ENCODE measurements at places on chromosomes 6 and 20.

- DNase-seq: peak; percentile 52
Observed at GRCh38 chr6:38638941-38639497, 710 bp downstream of the BTBD9 start.

GRCh38 chr6:110629153-110629552 lies 152.7 kb upstream of the SLC22A16 start:
- no peak for DNase-seq

DNA sequence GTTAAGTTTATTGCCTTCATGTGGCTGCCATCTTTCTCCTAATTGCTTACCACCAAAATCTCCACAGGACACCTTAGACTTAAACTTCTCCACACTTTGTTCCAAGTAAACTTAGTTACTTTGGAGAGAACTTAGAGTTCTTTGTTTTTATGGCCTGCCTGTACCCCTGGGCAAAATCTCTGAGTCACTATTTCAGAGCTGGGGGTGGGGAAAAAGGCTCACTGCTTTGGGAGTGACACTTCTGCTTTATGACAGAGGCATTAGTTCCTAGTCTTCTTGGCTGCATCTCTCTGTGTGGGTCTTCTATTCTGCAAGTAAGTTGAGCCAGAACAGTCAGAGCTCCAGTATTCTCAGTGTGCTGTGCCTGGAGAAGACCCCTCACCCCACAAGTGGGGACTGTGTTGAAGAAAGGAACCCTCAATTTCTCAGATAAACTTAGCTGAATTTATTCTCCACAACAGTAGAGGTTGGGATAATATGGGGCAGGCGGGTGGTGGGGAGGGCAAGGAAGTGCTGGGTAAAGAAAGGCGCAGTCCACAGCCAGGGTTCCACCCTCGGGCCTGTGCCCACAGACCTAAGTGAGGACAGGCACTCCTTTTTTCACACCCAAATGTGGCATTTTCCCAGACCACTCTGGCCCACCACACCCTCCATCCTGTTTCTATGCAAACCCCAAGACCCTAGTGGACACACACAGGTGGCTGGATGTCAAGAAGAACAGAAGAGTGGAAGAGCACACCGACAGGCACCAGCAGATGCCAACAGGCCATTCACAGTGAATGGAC lies 636.6 kb upstream of the MAN1A1 start:
- DNase-seq: no peak

DNA sequence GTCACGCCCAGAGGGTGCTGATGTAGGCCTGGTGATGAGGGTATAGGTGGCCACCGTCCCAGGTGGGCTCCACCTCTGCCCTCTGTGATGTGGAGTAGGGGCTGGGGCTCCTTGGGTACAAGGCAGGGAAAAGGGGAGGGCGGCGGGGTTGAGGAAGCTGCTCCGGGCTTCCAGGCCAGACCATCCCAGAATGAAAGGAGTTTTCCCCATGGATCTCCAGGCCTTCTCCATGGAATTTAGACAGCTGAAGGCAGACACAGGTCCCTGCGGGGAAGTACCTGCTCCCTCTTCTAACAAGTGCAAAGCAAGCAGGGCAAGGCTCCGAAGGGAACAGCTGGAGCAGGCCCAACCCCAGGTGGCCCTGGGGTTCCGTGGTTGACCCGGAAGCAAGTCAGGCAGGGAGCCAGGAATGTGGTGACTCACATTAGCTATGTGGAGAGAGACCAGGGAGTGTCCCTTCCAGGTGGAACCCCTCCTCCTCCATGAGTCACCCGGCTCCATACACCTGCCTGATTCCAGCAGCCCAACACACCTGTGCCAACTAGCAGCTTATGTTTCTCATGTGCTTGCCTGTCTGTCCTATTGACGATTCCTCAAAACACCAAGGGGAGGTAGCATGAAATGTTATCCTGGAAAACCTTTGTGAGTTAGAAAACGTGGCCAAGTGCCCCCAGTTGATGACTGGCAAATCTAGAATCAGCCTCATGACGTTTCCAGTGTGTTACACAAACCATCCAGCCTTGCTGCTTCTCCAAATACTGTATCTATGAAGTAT lies 59.7 kb upstream of the SNX9 start:
- no peak for DNase-seq

GRCh38 chr20:6746901-6747609 lies 20.4 kb upstream of the BMP2 start:
- no peak for DNase-seq

DNA sequence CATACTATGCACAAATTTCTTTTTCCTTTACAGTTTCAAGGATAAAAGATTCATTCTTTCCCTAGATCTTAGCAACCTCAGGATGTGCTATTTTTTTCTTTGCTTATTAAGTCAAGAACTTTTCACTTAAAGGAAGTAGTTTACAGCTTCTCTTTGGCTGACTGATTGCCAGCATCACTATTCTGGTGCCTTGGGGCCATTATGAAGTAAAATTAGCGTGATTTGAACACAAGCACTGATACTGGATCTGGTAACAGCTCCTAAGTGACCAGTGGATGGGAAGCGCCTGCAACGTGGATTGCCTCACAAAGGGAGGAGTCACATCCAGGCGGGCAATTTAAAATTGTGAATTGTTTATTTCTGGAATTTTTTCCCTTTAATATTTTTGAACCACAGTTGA lies 147.1 kb downstream of the ARID1B start:
- no peak for DNase-seq

DNA sequence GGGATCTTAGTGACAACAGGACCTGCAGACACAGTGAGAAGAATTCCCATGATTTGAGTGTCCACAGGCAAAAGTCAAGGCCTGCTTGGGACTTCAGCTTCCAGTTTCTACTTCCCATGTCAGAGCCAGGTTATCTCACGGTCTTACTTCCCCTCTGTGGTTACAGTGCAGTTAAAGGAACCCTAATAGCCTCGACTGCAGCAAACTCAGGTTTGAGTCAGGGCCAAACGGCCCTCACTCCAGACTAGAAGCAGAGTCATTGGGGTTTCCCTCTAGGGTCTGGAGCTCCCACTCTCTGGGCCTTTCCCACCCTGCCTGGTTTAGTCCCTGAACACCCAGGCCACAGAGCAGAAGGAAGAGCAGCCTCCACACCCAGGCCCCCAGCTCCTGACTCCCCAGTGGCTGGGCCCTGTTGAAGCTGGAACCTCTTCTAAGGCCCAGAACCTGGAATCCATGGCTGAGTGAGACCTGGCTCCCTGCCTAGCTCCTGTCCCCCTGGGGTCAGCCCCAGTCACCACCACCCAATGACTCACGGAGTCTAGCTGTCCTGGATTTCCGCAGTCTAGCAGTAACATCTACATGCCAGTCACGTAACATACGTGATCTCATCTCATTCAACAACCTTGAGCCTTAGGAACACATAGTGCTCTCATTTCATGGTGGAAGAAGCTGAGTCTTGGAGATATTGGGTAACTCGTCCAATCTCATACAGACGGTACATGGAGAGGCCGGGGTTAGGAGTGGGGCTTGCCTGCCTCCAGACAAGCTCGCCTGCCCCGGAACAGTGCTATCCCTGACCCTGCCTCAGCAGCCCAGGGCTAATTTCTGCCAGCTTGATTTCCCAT lies 9.2 kb upstream of the GHRH start:
- no peak for DNase-seq

- no peak for DNase-seq
Observed at GRCh38 chr6:107538856-107539387, 49.0 kb downstream of the SOBP start.

GRCh38 chr20:50673466-50674137 lies 17.7 kb downstream of the RIPOR3 start:
- DNase-seq: no peak

GRCh38 chr20:6784210-6784631 lies 16.7 kb downstream of the BMP2 start:
- no peak for DNase-seq

- no peak for DNase-seq
Observed at GRCh38 chr6:150143516-150144293, 861 bp downstream of the PPP1R14C start.

DNA sequence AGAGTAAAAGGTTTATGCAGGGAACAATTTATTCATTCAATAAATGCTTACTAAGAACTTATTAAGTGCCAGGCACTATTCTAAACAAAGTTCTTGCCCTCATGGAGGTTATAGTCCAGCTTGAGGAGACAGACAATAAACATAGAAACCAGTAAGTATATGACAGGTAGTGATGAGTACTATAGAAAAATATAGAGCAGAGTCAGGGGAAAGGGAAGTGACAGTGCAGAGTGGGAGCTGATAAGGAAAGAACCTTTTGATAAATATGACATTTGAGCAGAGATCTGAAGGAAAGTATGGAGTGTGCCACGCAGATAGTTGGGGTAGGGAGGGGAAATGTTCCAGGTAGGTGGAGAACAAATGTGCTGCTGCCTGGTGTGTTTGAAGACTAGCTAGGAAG lies 12.1 kb downstream of the ACSS2 start:
- DNase-seq: no peak

DNA sequence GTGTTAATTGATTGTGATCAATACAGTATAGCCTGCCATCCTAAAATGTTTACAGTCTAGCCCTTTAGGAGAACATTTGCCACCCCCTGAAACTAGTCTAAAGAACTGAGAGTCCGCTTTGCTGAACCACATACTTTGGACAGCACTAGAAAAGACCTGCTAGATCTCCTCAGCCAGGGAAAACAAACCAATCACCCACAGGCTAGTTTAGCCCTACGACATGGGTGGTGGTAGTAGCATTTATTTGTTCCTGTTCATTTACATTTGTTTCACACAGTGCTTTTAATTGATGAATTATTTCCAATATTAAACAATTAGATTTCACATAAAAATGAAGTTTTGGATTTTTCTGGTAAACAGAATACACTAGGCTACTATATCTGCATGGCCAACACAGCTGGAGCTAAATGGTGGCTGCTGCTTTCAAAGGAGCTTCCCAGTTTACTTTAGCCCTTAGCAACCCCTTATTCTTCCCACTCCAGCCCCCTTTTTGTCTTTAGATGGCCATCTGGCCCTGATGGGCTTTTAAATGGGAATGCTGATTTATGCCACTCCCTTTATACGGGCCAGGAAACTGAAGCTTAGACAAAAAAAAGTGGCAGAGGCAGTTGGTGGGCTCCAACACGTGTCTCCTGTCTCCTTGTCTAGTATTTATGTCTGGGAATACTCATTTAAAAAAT lies 72.4 kb downstream of the ADGRG6 start:
- no peak for DNase-seq

DNA sequence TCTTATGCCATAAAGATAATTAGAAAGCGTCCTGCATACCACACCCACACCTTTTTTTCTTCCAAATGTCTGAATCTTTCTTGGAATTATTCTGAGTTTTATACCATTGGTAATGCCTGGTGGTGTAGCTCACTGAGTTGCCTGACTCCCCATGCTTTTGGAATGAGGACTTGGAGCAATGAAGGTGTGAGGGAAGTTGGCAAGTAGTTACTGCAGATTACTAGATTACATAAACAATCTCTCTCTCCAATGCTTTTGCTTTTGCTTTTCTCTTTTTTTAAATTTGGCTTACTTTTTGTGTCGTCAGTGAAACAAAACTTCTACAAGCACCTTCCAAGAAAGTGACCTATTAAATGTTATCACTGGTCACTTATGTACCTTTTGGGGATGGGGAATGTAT lies 406.1 kb upstream of the SOX4 start:
- DNase-seq: no peak

DNA sequence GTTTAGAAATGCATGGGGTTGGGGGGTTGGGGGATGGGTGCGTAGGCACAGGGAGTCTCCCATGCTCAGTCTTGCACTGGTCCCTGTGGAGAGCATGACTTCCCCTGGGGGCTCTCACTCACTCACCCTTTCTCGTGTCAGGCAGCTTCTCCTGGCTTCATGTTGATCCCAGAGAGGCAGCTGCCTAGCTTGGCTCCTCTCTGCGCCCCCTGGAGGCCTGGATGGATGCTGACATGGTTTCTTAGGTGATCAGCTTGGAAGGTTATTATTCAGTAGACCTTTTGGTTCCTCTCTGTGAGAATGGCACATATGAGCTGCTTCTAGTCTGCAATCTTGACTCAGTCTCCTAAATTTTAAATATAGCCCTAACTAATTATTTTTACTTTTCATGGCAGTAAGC lies 109.3 kb upstream of the FAM83B start:
- no peak for DNase-seq

GRCh38 chr20:48621376-48622078 lies 206.3 kb downstream of the PREX1 start:
- DNase-seq: no peak

- DNase-seq: no peak
Observed at GRCh38 chr6:3307436-3307835, 48.7 kb downstream of the PSMG4 start.

- DNase-seq: no peak
Observed at GRCh38 chr6:327538-328116, 35.3 kb downstream of the DUSP22 start.

- DNase-seq: no peak
Observed at GRCh38 chr6:145562771-145563615, 172.3 kb downstream of the EPM2A start.

DNA sequence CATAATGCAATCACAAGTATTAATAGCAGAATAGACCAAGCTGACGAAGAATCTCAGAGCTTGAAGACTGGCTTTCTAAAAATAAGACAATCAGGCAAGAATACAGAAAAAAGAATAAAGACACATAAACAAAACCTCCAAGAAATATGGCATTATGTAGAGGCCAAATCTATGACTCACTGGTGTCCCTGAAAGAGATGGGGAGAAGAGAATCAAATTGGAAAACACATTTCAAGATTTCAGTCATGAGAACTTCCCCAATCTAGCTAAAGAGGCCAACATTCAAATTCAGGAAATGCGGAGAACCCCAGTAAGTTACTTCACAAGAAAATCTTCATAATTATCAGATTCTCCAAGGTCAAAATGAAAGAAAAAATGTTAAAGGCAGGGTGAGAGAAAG lies 69.0 kb upstream of the PDE7B start:
- no peak for DNase-seq

DNA sequence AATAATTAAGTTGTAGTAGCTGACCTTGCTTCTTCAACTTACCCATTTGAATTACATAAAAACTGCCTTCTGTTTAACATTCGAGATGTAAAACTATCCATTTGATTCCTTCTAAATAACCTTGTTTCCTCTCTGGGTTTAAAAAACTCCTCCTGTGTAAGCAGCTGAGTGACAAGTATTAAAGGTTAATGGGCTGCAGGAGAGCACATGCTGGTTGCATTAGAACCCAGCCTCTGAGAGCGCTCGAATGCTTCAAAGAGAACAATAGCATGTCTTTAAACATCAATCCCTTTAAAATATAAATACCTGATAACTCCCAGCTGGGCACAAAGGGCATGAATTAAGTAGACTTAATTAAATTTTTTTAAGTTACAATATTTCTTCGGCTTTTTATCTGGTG lies 215.8 kb downstream of the EYA4 start:
- DNase-seq: no peak

DNA sequence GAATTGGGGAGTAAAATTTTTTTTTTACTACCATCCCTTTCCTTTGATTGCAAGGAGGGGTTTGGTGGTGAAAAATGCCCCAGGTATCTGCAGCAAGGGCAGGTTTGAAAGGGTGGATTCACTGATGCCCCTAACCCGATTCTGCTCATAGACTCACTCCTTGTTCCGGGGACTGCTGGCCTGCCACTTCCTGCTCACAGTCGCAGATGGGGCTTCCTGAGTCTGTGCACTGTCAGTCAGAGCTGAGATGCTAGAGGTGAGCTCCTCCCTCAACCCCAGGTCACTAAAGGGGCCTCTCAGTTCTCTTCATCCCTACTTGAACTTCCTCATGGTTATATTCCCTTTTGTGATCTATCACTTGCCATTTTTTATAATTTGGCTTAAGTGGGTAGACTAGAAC lies 357.9 kb downstream of the FARS2 start:
- DNase-seq: peak; percentile 44
